ENCODE measurements at places on chromosomes 16 and 17.

GRCh38 chr16:2904922-2905240 lies 6.8 kb upstream of the FLYWCH1 start:
- DNase-seq = peak; percentile 0

DNA sequence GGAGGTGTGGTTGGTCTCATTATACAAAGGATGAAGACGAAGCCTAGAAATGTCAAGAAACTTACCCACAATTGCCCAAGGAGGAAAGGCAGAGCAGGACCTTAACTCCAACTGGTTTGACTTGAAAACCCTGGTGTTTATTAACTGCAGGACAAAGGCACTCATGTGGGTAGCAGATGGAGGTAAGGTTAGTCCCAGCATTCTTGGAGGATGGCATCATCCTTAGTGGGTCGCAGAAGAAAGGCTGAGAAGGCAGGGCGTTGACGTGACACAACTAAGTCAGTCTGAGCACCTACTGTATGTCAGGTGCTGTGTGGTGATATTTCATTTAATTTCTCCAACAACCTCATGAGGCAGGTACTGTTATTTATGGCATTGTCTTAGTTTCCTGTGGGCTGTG lies 101.3 kb downstream of the HAPSTR1 start:
- DNase-seq = no peak

DNA sequence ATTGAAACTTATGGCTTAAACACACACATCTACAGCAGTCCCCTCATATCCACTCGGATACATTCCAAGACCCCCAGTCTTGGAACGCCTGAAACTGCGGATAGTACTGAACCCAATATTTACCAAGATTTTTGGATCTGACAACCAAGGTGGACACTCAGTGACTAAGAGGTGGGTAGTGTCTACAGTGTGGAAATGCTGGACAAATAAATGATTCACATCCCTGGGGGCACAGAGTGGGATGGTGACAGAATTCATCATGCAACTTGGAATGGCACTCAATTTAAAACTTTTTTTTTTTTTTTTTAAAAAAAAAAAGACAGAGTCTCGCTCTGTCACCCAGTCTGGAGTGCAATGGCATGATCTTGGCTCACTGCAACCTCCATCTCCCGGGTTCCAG lies 54.2 kb upstream of the TRAP1 start:
- no peak for DNase-seq

DNA sequence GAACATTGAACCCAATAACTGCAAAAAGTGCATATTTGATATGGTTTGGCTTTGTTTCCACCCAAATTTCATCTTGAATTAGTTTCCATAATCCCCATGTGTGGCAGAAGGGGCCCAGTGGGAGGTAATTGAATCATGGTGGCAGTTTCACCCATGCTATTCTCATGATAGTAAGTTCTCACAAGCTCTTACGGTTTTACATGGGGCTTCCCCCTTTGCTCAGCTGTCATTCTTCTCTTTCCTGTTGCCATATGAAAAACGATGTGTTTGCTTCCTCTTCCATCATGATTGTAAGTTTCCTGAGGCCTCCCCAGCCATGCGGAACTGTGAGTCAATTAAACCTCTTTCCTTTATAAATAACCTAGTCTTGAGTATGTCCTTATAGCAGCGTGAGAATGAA lies 127.6 kb downstream of the CHD9NB start:
- DNase-seq = no peak

DNA sequence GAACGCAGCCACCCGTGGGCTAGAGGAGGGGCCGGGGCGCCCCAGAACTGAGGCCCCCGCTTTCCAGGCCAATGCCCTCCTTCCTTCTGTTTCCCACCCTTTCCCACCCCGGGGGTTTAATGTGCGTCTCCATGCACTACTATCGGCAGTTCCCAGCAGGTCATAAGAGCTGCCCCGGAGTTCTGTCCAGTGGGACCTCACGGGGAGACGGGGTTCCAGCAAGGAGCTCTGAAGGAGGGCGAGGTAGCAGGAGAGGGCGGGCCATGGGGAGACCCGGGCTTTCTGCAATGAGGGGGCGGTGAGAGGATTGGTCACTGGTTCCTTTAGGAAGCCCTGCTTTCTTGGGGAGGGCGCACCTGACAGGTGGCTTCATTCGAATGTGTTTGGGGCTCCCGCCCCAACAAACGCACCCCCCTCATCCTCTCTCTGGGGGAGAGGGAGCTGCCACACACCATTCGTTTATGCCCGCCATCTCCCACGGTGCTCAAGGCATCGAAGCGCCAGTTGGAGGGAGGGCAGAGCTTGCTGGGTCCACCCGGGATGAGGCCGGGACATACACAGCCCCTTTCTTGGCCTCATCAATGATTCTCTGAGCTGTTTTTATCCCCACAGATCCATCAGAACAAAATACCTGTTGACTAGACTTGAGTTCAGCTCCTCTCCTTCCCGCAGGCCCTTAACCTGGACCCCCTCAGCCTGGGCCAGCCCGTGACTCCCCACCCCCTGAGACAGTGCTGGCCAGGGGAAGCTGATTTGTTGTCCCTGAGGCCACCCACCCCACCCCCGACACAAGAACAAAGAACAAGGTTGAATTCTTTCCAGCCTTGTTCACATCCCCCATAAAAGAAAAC lies 44.1 kb downstream of the SLC7A5 start:
- DNase-seq = no peak

DNA sequence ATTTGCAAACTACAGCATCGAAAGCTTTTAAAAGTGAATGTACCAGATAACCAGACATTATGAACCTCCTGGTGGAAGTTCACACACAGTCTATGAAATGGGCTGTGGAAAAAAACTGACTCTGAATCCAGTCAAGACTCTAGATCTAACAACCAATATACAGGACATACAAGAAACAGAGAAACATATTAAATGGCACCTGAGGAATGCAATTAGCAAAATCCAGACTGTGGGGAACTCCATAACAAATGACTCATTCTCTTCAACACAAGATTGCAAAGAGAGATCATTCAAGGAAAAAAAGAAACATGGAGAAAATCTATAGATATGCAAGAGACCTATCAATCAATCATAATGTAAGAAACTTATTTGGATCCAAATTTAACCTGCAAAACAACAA lies 119.0 kb downstream of the MYO1D start:
- no peak for DNase-seq

- DNase-seq = no peak
Measured at GRCh38 chr16:57389087-57389468, 15.5 kb upstream of the CCL17 start.

DNA sequence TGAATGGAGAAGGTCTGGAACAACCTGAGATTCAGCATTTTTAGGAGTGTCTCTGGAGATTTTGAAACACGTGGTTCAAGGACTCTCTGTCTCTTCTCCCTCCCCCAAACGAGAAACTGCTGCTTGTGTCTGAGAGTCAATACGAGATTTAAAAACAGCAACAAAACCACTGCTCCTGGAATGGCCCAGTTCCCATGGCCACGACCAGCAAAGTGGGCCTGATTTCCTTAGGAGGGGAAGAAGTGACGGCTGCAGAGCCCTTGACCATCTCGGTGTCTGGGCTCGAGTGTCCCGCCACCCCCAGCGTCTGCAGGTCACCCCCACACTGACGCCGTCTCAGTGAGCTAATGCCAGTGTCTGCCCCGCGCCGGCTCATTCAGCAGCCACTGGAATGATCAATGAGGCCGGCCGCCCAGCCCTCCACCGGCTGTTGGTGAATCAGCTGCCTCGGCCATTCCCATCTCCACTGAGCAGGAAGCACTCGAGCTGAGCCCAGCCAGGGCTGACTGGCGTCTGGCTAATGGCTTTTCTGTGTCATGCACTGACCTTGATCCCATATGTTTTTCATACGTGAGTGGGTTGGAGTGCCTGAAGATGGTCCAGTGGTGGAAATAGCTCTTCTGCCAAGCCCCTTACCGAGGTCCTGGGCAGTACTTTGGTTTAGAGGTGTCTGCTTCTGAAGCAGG lies 151.8 kb downstream of the PITPNC1 start:
- DNase-seq = no peak

Data from CD4-positive, alpha-beta T cell treated with Interleukin-2 at 100 ng/mL for 4 hours (primary cell).